Fibroblast of lung (primary cell): ENCODE measurements at places on chromosomes 7 and 10. TPM values are rescaled to one million over a fixed set of nuclear protein-coding genes. Genes with fewer than 3 reads are reported as not detected.

GRCh38 chr7:48610705-48611104 is 313.6 kb upstream of the CDC14C start:
- DNase-seq, result no peak

DNA sequence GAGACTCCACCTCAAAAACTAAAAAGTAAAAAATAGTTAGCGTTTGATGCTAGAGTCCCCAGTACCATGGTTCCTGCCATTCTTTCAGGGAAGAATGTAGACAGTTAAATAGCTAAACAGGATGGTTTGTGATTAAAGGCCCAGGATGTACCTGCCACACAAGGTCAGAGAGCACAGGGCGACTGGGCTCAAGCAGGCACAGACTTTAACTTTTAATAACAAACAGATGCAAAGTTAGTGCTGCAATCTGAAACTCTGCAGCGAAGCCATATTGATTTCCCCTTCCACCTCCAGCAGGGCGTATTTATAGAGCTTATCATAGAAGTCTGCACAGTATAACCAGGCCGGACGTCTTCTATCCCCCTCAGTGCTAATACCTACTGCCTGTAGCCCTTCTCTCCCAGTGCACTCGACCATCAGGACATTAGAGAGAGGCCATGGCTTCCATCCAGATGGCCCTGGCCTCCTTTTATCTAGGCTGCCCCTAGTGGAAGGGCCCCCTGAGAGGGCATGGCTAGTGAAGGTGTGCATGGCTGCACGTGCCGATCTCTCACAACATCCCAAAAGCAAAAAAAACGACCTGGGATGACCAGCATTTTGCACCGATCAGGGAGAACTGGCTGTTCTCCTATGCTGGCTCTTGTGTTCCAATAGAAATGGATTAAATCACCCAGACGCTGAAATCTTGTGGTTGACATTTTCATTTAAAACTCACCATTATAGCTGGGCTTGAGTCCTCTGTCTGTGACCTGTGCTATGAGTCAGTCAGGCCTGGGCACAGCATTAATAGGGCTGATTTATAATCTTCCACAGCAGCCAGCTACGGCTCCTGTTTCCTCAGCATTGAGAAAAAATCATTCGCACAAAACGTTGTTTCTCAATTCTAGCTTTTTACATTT is 7.6 kb upstream of the BAG3 start:
- peak; percentile 55 for DNase-seq

DNA sequence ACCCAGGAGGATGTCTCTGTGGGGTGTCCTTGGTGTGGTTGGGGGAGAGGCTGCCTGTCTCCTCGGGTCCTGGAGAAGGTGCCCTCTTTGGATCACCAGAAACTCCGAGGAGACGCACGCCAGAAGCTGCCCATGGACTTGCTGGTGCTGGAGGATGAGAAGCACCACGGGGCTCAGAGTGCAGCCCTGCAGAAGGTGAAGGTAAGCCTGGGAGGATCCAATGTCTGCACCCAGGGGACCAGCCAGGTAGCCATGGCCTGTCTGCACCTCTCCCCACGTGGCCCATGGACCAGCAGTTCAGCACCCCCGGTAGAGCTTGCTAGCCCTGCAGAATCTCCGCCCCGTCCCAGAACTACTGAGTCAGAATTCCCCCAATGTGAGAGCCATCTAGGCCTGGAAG is 5.1 kb downstream of the ANKRD2 start:
- DNase-seq, result no peak

DNA sequence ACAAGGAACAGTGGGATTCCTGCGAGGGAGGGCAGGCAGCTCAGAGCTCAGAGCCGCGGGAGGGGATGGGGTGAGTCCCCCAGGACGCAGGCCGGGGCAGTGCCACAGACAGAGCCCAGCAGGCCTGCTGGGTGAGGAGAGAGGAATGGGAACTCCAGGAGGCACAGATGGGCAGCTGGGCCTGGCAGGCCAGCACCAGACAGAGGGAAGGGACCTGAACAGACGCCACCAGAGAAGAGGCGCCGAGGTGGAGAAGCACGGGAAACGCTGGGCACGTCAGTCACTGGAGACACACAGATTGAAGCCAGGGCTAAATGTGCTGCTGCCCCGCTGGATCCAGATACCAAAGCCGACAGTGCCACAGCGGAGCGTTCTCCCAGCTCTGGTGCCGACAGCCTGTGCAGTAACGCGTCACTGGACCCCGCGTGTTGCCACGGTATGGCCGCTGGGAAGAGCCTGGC is 225.8 kb downstream of the MAD1L1 start:
- no peak for DNase-seq

- DNase-seq, result no peak
Observed at GRCh38 chr10:1187151-1187854, 131.1 kb downstream of the WDR37 start.

GRCh38 chr10:4243651-4244050 is 458.6 kb upstream of the KLF6 start:
- DNase-seq, result peak; percentile 100

- no peak for DNase-seq
Observed at GRCh38 chr10:107164992-107165391, 486 bp upstream of the SORCS1 start.

GRCh38 chr10:124558339-124559321 is 97.0 kb downstream of the LHPP start:
- DNase-seq, result no peak

- DNase-seq, result no peak
Observed at GRCh38 chr7:50822110-50822509, 39.4 kb upstream of the GRB10 start.

DNA sequence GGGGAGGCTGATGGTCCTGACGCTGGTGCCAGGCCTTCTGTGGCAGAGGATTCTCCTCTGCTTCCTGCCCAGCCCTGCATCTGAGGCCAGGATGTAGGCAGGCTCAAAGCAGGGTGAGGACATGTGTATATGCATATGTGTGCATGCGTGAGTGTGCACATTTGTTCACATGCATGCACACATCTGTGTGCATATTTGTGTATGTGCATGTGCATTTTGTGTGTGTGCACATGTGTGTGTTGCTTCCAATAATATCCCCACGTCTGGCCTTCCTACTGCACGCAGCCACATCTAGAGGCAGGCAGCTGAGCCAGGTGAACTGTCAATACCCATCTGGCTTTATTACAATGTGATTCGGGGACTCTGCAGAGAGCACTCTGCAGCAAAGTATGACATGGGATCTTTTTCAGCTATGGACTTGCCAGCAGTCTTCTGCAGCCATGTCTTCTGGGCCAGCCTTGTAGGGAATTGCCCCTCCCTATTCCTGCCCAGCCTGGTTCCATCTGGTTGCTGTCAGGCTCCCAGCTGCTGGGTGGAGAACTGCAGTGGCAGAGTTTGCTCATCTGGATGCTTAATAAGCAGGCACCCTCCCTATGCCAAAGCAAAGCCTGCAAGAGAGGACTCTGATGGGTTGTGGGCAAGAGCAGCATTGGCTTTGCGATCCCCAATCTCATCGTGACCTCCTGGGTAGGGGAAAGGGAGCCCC is 140.7 kb downstream of the PFKFB3 start:
- no peak for DNase-seq

GRCh38 chr10:59808896-59809643 is 55.8 kb upstream of the MRLN start:
- DNase-seq, result peak; percentile 51

GRCh38 chr7:33773053-33773452 is 132.3 kb upstream of the BMPER start:
- DNase-seq, result peak; percentile 48

- no peak for DNase-seq
Observed at GRCh38 chr7:129789000-129789399, 163.8 kb downstream of the UBE2H start.

DNA sequence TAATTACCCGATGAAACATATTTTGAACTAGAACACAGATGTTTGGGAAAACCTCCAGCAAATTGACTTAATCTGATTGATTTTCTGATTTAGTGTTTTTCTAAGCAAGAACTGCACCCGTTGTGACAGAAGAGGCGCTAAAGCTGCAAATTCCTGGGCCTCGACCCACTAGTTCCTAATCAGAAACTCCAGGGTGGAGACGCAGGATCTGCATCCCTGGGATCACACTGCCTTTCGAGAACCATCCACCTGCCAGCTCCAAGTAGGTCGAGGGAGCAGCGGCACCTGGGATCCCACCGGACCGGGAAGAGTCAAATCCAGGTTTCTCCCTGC is 136.8 kb upstream of the CDCA7L start:
- no peak for DNase-seq

DNA sequence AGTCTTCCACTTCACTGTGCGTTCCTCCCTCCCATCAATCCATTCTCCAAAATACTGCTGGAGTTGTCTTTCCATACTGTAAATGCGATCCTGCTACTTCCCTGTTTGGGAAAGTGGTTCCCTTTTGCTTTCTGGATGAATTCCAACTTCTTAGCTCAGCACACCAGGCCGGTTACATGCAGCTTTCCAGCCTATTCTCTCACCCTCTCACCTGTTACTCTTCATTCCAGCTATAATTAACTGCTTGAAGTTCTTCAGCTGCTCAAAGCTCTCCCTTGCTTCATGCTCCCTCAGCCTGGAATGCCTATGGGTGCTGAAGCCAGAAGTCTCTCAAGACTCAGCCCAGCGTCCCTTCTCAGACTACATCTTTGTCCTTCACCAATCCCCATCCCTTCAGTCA is 6.0 kb upstream of the ZNRF2 start:
- DNase-seq, result no peak

- DNase-seq, result no peak
Observed at GRCh38 chr10:79496896-79497295, 15.4 kb upstream of the EIF5AL1 start.

Gene ABCB8
- total RNA-seq, result 16.4 and 20.0 TPM in 2 replicates

Gene FRMD4A
- total RNA-seq, result 22.9 and 26.9 TPM in 2 replicates

Gene DBF4
- total RNA-seq, result 11.3 and 13.9 TPM in 2 replicates

Gene HTR5A
- not detected in 2 replicates for total RNA-seq

Gene TMEM270
- total RNA-seq, result not detected in 2 replicates

Gene TCAF1
- total RNA-seq, result 46.5 and 65.6 TPM in 2 replicates

Gene TMEM236
- total RNA-seq, result under 0.01 and 0.17 TPM in 2 replicates

Gene TIAL1
- total RNA-seq, result 27.5 and 38.5 TPM in 2 replicates

Gene PRDX3
- 144 and 287 TPM in 2 replicates for total RNA-seq
